ENCODE measurements at places on chromosomes 13 and 19. TPM values are rescaled to one million over a fixed set of nuclear protein-coding genes. Genes with fewer than 3 reads are reported as not detected.

DNA sequence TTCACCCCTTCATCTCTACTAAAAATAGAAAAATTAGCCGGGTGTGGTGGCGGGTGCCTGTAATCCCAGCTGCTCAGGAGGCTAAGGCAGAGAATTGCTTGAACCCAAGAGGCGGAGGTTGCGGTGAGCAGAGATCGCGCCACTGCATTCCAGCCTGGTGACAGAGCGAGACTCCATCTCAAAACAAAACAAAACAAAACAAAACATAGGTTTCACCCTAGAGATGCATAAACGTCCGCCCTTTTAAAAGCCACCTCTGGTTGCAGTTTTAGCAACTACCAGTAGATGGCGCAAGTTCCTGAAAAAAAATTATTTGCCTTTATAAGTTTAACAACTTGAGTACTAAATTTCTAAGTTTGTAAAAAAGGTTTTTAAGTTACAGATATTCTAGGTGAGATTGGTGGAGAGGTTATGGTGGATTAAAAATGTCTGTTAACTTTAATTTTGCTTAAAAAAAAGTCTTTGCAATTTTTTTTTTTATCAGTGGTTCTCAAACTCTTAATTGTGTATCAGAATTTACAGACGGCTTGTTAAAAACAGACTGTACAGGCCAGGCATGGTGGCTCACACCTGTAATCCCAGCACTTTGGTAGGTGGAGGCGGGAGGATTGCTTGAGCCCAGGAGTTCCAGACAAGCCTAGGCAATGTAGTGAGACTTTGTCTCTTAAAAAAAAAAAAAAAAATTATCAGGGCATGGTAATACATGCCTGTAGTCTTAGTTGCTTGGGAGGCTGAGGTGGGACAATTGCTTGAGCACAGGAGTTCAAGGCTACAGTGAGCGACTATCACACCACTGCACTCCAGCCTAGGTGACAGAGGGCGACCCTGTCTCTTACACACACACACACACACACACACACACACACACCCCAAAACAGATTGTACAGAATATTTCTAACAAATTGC lies 42.1 kb downstream of the NAA16 start:
- no peak for DNase-seq

DNA sequence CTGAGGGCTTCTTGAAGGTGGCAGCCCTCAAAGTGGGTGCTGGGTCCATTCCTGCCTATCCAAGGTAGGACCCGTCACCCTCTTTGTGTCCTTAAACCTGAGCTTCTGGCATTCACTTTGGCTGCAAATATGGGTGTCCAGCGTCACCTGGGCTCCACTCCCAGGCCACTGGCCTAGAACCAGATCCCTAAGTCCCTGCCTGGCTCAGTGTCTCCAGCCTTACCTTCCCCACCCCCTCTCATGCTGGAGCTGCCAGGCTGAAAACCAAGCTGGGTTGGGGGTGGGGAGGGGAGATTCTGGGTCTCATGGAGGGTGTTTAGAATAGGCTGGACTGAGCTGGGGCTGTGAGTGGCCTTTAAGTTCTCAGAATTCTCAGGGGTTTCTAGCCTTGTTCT lies 12.4 kb downstream of the PDE4A start:
- DNase-seq = no peak

DNA sequence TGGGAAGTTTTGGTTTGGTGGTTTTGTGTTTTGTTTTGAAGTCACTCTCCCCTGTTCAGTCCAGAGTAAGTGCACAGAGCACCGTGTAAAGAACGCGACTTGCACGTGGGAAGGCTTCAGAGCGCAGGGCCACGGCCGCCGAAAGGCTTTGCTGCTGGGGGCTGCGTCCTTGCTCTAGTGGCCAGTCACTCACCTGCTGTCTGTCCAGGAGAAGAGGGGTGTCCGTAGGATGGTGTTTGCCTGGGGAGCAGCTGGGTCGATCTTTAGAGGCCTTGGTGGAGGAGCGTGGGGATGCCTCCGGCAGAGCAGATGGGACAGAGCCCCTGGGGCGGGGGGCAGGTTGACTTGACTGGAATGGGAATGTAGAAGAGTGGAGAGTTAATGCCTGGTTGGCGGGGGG lies 116.6 kb upstream of the MCF2L start:
- no peak for DNase-seq

GRCh38 chr13:84237143-84237542 lies 354.9 kb upstream of the SLITRK1 start:
- DNase-seq = no peak

DNA sequence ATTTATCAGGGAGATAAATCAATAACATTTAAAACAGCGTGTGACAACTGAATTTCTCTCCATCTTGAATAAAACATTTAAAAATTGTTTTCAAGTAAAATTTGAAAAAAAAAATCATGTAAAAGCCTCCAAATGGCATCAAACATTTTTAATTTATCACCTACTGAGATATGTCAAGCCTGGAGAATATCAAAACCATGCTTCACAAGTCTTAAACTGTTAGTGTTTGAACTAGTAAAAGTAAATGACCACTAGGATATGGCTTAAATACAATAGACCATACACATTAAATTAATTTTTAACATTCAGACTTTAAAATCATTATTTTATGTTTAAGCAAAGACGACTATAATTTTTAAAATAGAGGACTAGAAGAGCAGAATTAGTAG lies 281.9 kb downstream of the DCLK1 start:
- no peak for DNase-seq

SMIM24 gene
- 7.0 TPM for total RNA-seq

Data from type B pancreatic cell (in vitro differentiated cells).